Activated naive CD4-positive, alpha-beta T cell treated with anti-CD3 and anti-CD28 coated beads, Interleukin-2, amount 50 U/mL, for 16 hours (primary cell): ENCODE measurements at places on chromosomes 2 and 18.

DNA sequence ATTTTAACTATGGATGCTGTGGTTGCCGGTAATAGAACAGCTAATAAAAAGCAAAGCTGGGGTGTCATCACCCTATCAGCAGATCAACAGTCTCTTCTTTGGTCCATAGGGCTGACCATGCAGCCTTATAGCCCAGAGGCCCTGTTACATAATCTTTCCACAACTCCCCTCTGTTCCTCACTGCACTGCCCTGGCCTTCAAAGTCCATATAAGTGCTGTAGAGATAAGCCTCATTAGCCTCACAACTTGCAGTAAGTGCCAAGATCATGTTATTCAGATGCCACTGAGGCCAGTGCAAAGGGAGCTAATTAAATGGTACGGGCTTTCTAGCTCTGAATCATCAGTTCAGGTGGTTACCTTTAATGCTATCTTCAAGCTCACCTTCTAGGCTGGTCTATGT, 89.7 kb upstream of the CXCR4 start:
- DNase-seq, result no peak

GRCh38 chr18:61865466-61866175, 27.2 kb downstream of the RNF152 start:
- no peak for DNase-seq

DNA sequence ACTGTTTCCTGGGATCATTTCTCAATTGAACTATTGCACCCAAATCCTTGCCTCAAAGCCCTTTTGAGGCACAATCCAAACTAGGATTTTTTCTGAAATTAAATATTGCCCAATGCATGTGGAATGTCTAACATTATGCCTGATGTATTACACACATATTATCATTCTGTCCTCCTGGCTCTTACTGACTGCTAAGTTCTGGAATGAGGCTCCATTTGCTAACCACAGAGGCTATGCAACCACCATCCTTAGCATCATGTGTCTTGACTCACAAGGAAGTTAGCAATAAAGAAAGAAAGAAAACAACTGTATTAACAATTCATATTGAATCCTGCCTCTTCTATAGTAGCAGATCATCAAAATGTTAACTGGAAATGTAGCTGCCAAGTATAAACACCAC, 1142.7 kb downstream of the CNTNAP5 start:
- DNase-seq, result no peak

DNA sequence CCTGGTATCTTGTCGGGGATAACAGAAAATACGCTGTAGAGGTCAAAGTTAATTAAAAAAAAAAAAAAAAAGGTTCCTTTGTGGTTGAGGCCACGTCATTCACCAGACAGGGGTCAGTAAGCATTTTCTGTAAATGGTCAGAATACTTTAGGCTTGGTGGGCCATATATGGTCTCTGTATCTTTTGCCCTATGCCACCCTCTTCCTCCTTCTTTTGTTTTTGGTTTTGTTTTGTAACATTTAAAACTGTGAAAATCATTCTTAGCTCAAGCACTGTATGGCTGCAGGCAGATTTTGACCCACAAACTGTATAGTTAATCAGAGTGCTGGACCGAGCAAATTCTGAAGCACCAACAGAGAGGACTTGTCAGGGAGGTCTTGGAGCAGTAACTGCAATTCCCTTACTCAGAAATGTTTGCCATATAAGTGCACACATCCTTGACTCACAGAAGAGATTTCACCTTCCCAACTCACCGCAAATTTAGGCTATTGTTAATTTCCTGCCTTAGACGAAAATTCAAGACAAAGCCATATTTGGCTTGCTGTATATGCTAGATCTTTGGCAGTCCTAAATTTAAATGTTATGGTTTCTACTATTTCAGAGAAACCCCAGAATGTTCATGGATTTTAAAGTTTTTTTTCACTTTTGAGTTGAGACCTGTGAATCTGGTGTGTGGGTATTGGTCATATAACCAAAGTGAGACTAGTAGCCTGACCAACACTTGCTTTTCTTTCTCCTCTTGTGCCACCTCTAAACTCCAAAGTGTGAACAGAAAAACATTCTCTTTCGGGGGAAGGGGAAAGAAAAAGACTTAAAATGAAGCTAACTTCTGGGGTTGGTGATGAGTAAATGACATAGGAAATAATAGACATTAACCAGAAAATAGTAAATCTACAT, 65.4 kb downstream of the DOCK10 start:
- DNase-seq, result no peak

GRCh38 chr2:96907115-96908041, 37.5 kb upstream of the SEMA4C start:
- DNase-seq, result no peak

DNA sequence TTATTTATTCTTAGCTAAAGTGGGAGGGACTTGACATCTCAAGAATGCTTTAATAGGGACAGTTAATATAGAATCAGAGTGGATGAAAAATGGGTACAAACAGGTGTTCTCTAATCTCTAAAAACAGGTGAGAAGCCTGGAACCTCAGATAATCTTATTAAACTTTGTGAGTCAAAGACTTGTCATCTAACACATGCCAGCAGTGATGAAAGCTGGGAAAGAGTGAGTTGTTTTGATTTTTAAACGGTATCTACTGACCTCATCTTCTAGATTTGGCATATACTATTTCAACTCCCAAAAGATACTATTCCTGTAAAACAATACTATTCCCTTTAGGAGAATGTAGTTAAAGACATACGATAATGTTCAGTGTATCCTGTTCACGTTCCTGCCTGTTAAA, 103.4 kb downstream of the CCDC141 start:
- DNase-seq, result no peak
